ENCODE measurements at places on chromosomes 7 and 10. TPM values are rescaled to one million over a fixed set of nuclear protein-coding genes. Genes with fewer than 3 reads are reported as not detected.

The FOXP2 gene
- not detected for total RNA-seq

The LIPF gene
- not detected for total RNA-seq

The COMTD1 gene
- total RNA-seq, result 62.6 TPM

The ANKRD1 gene
- total RNA-seq, result 52.3 TPM
